Stimulated activated CD4-positive, alpha-beta T cell treated with anti-CD3 and anti-CD28 coated beads, Interleukin-1b, Interleukin-23, amount 100 ng/mL, for 1 hour (primary cell): ENCODE measurements at places on chromosomes 7 and 10.

DNA sequence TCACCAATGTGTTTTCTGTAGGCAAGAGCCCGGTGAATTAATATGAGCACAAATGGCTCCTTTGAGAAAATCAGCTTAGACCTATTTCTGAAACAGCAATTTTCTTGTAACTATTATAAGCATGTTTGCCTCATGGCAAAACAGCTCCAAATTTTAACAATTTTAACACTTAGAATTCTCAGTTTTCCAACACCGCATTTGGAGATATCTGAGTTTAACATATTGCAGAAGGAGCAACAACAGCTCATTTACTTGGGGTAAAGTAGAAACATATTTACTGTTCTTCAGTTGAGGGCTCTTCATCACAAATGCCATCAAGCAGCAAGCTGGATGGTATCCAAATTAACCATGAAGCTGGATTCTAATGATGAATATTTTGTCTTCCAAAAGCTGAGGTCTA lies 134.0 kb upstream of the SLC26A5 start:
- no peak for DNase-seq

GRCh38 chr10:80598084-80598798 lies 60.5 kb downstream of the SH2D4B start:
- no peak for DNase-seq

GRCh38 chr7:37663693-37664092 lies 19.9 kb upstream of the GPR141 start:
- DNase-seq = no peak

DNA sequence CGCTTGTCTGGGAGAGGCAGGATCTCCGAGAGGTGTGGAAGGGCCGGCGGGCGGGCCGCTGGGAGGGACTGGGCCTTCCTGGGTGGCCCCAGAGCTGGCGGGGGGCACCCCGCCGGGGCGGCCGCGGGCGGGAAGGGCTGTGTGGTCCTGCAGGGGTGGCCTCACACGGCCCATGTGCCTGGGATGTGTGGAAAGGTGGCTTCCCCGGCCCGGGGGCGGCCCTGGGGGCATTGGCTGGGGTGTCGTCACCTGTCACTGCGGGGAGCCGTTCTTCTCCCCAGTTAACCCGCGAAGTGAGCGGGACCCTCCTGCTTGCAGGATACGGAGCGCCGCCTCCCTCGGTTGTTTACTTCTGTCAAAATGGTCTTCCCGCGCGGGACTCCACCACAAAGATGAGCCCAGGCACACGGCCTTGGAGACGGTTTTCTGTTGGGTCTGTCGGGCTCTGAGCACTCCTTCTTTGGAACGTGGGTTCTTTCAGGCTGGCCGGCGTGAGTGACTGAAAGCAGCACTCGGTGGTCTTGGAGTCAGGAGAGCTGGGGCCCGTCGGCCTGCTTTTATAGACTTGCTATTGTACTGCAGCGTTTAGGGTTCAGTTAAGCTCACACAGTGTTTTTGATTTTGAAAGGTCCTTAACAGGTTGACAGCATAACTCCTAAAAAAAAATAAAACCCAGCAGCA lies 700 bp downstream of the SMC3 start:
- no peak for DNase-seq

DNA sequence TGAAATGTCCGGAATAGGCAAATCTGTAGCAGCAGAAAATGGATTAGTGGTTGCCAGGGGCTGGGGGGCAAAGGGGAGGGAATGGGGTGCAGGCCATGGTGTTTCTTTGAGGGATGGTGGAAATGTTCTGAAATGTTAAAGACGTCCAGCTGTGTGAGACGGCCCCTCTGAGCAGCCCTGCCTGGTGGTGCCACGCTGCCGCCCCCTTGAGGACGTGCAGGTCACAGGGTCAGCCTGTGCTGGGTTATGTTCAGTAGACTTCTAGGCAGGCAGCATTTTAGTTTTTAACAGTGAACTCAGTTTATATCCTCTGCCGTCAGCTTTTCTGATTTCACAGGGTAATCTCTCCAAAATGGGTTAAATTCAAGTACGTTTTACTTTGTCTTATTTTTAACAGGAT lies 9.4 kb downstream of the NUB1 start:
- DNase-seq = no peak

- no peak for DNase-seq
Measured at GRCh38 chr7:16129431-16130110, 291.8 kb downstream of the CRPPA start.

DNA sequence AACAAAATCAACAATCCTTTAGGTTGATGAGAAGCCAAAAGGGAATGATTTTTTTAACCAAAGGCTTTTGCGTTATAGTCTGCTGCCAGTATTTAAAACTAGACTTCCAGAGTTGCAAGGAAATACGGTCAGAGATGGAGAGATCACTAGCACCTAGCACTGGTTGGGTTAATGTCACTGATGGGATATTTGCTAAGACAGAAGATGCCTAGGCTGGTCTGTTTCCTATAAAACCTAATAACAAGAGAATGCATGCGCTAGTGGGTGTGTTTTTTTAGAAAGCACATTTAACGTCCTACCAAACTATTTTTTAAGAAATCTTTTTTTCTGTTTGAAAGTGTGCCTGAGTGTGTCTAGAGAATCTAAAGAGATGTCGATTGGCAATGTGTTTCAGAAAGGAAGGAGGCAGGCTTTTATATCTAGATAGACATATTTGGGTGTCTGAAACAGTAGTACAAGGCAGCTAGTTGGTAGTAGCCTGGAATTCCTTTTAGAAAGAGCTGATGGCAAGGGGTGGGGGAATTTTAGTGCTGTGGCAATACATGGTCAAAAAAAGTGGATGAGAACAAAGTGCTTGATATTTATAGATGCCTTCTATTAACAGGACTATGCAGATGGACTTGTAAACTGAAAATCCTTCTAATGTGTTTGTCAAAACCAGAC lies 863 bp downstream of the CALD1 start:
- no peak for DNase-seq

DNA sequence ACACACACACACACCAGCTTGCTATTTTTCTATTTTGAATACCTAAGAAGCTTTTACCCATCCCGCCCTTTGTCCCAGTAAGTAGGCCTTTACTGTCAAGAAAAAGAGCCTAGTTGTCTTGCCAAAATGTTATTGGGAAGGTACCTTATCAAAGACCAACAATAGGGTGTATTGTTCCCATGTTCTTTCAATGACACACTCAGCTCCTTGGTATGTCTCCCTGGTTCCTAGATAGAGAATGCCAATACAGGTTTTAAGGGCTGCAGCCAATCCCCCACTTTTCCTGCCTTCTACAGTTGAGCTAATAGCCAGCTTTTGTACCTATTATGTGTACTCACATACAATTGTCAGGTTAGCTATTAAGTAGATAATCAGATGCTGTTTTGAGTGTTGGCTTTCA lies 92.0 kb upstream of the LRRTM3 start:
- DNase-seq = no peak

GRCh38 chr10:48449501-48450232 lies 143.2 kb downstream of the MAPK8 start:
- no peak for DNase-seq

- DNase-seq = no peak
Measured at GRCh38 chr10:78862328-78862640, 206.5 kb upstream of the ZMIZ1 start.

DNA sequence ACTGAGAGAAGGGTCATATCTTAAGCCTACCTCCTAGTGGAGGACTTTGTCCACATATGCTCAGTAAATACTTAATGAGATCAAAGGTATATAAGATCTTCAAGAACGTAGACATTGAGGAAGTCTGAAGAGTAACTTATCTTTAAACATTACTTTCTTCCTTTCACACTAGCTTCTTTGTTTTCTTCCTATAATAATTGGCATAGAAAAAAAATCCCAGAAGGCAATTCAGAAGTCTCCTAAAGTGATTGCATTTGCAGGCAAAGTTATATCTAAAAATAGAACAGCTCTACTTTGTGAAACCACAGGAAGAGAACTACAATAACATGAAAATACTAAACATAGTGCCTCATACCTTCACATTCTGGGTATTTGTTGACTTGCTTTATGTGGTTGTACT lies 150.4 kb downstream of the PPP1R3A start:
- no peak for DNase-seq

DNA sequence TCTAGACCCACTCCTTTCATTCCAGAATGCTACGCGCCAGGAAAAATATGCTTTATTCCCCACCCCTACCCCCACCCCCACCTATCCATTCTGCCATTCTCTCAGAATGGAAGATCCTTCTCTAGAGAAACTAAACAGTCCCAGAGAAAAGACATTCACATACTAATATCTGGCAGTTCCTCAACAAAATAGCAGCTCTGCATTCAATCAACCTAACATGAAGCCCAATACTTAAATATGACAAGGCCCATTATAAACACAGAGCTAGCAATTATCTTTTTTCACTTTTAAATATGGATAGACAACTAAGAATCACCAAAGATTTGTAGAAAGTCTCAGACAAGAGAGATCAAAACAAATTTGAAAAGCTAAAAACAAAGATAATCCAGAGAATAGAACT lies 16.4 kb downstream of the CACUL1 start:
- no peak for DNase-seq

DNA sequence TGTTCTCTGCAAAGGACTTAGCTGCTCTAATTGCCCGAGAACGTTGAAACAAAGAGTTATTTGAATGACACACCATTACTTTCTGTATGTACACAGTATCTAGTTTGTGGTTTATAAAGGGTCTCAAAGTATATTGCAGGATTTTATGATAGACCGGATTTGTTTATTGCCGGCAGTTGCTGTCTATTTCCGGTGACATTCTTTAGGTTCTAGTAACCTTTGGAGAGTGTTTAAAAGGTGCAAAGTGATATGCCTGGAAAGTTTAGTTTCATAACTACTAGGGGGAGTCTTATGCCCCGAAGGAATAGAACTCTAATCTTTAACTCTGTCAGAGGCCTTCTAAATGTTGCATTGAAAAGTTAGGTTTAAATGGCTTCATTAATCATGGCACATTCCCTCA lies 63.8 kb downstream of the PAPSS2 start:
- DNase-seq = no peak

GRCh38 chr7:100080907-100081534 lies 502 bp downstream of the ZNF3 start:
- no peak for DNase-seq

DNA sequence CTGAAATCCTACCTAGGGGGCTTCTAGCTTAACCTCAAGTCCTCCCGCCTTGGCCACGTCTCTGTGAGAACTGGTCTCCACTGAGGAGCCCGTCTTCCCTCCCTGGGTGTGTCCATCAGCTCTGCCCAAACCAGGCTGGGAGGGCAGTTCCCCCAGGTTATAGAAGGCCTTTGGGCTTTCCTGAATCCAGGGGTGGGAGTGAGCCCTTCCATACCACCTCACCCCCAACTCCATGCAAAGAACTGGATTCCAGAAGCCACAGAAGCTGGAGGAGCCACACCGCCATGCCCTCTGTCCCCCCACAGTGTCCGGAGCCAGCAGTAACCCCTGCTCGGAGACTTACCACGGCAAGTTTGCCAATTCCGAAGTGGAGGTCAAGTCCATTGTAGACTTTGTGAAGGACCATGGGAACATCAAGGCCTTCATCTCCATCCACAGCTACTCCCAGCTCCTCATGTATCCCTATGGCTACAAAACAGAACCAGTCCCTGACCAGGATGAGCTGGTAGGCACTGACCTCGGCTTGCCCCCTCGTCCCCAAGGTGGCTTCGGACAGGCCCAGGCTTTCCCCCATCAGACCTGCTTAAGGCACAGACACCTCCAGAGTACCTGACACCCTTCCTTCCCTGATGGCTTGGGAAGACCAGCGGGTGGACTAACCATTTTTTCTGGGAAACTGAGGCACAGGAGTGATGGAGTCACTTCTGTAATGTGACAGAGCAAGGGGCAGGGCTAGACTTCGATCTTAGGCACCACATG lies 4.7 kb downstream of the CPA1 start:
- no peak for DNase-seq

- DNase-seq = no peak
Measured at GRCh38 chr7:73650524-73650923, 17.1 kb upstream of the VPS37D start.
